ENCODE measurements at places on chromosomes 6 and 20. TPM values are rescaled to one million over a fixed set of nuclear protein-coding genes. Genes with fewer than 3 reads are reported as not detected.
A peak's percentile ranks its signal among the peaks of the same experiment; 100 is the strongest.

The CLIC5 gene
- total RNA-seq: 376 TPM

The TRAPPC3L gene
- total RNA-seq: 0.16 TPM

DNA sequence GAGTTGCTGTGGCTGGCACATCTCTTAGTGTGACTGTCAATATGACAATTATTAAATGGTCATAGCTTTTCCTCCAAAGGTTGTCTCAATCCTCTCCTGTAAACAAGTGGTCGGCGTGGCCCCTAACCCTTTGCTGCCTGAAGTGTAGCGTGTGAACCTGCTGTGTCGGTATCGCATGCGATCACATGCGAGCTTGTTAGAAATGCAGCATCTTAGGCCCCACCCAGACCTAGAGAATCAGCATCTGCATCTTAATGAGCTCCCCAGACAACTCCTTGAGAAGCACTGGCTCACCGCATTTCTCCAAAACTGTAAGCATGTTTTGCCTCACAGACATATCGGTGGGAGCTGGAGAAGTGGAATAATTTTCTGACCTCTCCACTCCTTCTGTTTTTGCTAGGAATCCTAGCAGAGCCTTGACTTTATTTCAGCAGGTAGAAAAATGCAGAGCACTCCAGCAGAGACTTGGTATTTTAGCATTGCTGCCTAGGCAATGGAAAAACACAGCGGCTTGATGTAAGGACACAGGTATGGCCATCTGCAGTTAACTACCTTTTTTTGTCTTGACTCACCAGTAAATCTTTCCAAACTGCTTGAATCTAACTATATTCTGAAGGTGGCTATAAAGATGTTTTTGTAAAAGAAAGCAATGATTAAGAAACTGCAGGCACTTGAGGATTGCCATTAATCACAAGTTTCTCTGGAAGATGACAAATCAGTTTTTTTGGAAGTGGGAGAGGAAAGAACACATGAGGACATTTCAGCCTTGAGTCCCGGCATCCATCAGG, 67.6 kb downstream of the PSMG4 start:
- DNase-seq: peak; percentile 59

DNA sequence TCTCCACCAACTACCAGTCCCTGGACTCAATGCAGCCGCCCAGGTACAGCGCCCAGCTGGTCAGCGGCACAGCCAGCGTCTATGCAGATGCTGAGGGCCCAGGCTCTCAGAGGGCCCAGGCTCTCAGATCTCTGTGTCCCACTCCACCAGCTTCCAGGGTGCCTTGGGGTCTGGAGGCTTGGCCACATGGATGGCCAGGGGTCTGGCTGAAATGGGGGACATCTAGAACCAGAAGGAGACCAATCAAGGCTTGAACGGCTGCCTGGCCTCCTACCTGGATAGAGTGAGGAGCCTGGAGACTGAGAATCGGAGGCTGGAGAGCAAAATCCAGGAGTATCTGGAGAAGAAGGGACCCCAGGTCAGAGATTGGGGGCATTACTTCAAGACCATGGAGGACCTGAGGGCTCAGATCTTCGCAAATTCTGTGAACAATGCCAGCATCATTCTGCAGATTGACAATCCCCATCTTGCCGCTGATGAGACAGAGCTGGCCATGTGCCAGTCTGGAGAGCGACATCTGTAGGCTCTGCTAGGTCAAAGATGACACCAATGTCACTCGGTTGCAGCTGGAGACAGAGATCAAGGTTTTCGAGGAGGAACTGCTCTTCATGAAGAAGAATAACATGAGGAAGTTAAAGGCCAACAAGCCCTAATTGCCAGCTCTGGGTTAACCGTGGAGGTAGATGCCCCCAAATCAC, 44.1 kb upstream of the GRM4 start:
- DNase-seq: peak; percentile 68

GRCh38 chr6:117548797-117549301, 53.5 kb downstream of the GOPC start:
- no peak for DNase-seq

GRCh38 chr20:62860924-62861691, 514 bp downstream of the TCFL5 start:
- no peak for DNase-seq

All from cardiac septum (tissue), 1 donor.